ENCODE measurements at places on chromosomes 12 and 14.

DNA sequence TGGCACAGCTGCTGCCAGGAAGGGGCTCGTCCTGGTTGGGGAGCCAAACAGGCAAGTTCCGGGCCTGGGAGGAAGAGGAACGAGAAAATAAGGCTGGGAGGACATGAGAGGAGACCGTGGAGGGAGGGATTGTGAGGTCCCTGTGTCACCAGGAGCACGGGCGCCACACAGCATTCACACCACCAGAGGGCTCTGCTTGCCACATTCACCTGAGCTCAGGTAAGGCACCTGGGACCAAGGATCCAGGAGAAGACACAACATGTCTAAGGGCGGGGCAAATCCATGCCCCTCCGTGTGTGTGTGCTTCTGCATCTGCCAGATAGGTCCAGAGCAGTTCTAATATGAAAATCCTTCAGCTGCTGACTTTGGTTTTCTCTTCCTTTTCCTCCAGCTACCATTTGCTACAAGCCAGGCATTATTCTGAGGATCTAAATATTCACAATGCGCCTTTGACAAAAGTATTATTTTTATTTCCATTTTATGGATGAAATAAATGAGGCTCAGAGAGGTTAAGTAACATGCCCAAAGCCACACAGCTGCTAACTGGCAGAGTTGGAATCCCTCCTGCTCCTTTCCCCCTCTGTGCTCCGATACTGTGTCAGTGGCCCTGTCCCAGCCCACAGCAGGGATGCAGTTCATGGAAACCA, 14.6 kb downstream of the RAPGEF3 start:
- no peak for DNase-seq

GRCh38 chr12:78038541-78038940, 207.8 kb downstream of the NAV3 start:
- no peak for DNase-seq

DNA sequence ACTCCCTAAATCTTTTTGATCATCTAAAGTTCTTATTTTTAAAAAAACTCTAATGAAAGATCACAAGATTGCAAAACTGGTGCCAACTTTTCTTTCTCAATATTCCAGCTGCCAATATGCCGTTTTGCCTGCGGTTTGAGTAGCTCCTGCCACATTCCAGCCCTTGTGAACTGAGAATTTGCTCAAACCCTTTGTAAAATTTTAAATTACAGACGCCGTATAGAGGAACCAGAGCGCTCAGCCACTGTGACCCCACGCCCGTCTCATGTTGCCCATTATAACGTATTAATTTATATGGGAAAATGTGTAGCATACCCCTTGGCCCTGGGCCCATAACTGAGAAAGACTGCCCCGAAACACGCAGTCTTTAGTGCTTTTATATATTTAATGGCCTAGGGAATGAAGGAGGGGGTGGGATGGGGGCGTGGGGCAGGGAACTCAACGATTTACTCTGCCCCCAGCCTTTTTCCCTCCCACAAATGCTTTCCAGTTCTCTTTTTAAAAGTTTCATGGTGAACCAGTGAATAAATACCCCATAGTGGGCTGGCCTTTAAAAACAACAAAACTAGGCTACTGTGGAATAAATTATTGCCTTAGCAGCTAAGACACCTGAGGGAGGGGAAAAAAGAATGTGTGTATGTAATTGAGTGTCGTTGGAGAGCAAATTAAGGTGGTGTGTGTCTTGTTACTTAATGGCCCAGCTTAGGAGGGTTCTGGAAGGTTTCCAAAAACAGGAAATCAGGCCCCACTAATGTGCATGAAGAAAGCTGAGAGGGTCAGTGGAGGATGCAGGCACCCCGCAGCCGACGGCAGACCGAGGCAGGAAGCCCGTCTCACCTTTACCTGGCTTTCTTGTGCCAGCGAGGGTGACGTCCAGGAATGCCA, 45.7 kb upstream of the RFLNA start:
- no peak for DNase-seq

DNA sequence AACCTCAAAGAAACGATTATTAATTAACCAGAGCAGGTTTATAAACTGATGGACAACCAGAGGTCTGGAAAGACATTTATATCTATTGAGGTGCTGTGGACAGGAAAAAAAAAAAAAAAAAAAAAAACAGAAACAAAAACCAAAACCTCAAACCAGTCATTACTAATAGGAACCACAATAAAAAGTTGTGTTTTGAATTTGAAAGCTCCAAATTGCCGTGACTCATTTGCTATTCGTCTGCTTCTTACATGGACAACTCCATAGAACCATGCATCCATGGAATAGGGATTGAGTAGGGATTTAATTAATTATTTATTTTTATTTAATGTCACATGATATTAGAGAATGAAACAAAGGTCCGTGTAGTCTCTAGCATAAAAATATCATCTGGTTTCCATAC, 134.1 kb upstream of the SSTR1 start:
- DNase-seq, result no peak

- DNase-seq, result no peak
Observed at GRCh38 chr12:130878193-130879185, 6.6 kb downstream of the RAN start.

DNA sequence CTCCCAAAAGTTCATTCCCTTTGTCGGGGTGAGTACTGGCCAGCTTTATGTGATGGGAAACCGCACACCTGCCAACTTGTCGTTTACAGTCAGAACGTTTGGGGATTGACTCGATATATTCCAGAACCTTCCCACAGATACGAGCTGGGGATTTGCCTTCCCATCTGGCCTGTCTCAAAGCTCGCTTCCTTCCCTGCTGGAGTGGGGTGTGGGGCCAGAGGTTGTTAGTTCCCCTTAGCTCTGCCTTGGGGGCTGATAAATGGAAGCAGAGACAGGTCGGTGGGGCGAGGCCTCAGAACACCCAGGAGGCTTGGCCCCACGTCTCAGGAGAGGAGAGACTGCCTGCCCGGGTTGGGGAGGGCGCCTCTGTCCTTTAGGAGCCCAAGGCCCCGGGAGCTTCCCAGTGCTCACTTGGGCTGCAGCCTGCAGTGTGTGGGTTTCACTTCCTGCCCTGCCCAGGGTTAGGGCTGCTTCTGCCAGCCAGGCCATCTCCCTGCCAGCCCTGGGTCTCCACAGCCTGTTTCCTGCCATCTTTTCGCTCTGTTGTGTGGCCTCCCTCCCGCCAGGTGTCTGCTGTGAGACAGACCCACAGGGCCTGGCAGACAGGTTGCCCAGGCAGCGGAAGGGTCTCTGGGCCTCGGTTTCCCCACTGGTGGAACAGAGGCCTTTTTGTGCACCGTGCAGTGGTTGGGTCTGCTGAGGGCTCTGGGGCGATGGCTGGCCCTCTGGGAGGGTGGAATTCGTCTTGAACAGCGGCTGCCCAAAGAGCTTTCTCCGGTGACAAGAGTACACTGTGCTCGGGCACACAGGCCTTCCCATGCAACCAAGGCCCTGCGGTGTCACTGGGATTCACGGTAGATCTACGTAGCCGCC, 8.1 kb upstream of the TEX22 start:
- no peak for DNase-seq

DNA sequence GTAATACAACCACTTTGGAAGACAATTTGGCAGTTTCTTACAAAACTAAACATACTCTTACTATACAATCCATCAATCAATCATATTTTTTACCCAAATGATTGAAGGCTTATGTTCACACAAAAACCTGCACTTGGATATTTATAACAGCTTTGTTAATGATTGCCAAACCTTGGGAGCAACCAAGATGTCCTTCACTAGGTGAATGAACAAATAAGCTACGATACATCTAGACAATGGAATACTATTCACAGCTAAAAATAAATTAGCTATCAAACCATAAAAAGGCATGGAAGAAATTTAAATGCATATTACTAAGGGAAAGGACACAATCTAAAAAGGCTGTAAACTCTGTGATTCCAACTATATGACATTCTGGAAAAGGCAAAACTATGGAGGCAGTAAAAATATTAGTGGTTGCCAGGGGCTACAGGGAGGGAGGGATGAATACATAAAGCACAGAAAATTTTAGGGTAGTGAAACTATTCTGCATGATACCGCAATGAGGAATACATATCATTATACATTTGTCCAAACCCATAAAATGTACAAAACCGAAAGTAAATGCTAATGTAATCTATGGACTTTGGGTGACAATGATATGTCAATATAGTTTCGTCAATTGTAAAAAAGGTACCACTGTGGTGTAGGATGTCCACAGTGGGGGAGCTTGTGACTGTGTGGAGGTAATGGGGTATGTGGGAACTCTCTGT, 70.5 kb downstream of the GPR65 start:
- no peak for DNase-seq

DNA sequence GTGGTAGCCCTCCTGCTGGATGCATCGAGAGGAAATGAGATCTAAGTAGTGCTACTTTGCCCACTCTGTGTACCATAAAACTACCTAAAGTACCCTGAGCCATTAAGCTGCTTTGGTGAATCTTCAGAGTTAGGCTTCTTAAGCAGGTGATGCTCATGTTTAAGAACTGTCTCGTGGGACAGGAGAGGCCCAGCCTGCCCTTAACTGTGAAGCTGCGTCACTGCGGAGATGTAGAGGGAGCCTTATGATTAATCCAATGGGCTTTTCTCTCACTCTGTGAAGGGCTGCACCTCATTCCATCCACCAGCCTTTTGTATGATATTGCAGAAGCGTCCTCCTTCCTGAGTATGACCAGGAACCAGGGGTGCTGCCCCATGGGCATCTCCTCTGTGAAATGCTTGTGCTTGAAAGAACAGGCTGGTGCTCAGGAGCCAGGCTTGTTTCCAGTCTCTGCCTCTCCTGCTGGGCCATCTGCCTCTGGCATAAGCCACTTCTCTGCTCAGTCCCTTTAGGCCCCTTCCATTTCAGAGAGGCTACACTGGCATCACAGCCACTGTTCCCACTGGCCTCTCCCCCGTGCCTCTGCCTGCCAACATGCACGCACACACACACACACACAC, 6.8 kb upstream of the CCDC177 start:
- DNase-seq, result no peak

- no peak for DNase-seq
Observed at GRCh38 chr12:31033146-31033545, 40.5 kb upstream of the DDX11 start.

- DNase-seq, result peak; percentile 31
Observed at GRCh38 chr12:54294152-54294952, 6.5 kb downstream of the NFE2 start.

GRCh38 chr14:95229749-95230148, 72.4 kb upstream of the DICER1 start:
- DNase-seq, result no peak

DNA sequence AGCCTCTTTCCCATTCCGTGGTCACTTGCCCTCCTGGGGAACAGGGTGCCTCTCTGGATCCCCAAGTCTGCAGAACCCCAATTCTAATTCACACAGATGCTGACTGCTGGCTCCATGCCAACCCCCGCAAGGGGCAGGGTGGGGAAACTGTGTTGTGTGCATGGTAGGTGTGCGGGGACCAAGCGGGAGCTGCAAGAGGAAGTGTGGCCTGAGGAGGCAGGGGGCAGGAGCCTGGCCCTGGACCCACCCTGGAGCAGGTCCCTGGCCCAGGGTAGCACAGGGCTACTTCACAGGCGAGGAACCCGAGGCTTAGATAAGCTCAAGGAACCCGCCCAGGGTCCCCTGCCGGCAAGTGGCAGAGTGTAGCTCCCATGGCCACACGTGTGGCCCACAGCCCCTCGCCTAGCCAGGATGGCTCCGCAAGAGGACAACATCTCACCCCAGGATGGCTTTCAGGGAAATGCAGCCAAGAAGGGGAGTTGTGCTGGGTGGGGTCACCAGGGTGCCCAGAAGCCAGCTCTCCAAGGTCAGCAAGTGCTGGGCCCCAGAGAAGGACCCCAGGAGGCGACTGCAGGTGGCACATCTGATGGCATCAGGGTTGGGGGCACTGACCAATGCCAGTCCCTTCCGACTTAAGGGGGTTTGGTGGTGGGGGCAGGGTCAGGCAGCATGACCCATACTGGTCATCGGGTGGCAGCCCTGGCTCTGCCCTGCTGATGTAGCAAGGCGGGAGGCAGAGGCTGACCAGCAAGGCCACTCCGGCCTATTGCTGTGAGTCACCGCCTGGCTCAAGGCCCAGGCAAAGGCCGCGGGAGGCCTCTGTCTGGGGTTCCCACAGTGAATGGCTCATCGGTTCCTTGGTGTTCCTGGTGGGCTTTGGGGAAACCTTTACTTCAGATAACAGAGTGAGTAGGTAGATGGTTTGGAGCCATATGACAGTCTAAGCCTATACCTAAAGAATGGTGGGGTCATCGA, 37.3 kb upstream of the EML1 start:
- DNase-seq, result no peak

GRCh38 chr14:53793790-53794505, 162.7 kb downstream of the BMP4 start:
- DNase-seq, result no peak

- no peak for DNase-seq
Observed at GRCh38 chr14:51862860-51863259, 2.4 kb downstream of the GNG2 start.

DNA sequence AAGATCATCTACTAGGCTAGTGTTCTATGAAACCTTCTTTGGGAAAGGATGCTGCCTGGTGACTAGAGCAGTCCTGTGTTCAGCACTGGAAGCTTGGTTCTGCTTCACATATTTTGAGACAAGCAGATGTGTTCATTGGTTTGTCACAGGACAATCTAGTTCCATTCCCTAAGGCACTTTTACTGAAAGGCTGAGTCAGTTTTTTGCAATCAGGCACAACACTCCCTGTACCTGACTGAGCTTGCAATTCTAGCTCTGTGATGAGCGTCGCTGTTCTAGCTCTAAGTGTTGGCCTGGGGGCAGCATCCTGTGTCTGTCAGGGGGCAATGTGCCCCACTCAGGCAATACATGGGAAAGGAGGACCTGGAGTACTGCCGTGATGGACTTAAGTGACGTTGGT, 144.4 kb downstream of the CAND1 start:
- no peak for DNase-seq

- no peak for DNase-seq
Observed at GRCh38 chr14:24913746-24914145, 136.2 kb downstream of the STXBP6 start.

DNA sequence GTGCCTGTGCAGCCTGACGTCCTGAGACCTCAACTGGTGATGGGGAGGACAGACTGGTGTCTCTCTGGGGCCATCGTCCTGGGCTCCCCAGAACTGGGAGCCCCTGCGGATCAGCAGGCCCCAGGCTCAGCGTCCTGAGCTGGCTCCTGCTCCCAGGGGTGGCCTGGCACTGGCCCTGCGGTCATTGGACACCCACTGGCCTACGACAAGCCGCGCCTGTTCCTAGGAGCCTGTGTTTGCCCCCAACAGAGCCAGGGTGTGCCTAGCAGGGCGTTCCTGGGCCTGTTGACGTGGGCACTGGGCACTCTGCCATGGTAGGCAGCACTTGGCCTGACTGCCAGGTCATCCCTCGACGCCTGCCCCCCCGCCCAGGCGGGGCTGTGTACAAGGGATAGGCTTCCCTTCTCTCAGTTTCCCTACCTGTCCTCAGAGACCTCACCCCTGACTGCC, 8.4 kb downstream of the ADSS1 start:
- DNase-seq, result no peak

All from stimulated activated naive B cell treated with anti-CD40 and anti-IgM and Interleukin-4, amounts not matched to agents 10 μg/mL and 1 μg/mL and 100 μg/mL, for 72 hours (primary cell).